ENCODE measurements at places on chromosomes 12 and 14.

GRCh38 chr14:106778986-106779385, 1252.6 kb downstream of the TMEM121 start:
- no peak for ATAC-seq

- ATAC-seq: no peak
Measured at GRCh38 chr12:70197345-70197744, 45.9 kb upstream of the CNOT2 start.

DNA sequence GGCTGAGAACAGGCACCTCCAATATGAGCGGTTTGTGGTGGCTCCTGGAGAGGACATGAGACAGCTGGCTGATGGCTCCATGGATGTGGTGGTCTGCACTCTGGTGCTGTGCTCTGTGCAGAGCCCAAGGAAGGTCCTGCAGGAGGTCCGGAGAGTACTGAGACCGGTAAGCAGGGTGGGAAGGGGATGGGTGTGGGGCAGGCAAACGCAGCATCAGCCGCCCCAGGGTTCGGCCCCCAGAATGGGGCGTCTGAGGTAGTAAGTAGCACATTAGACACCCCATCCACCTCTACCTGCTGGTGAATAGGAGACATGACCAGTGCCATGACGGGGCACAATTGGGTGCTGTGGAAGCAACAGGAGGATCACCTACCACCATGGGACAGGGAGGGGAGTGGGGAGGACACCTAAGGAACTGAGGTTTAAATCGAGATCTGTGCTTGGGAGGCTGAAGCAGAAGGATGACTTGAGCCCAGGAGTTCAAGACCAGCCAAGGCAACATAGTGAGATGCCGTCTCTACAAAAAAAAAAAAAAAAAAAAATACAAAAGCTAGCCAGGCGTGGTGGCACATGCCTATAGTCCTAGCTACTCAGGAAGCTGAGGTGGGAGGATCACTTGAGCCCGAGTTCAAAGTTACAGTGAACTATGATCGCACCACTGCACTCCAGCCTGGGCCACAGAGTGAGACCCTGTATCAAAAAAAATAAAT, 25.5 kb downstream of the ITGA7 start:
- ATAC-seq: no peak

DNA sequence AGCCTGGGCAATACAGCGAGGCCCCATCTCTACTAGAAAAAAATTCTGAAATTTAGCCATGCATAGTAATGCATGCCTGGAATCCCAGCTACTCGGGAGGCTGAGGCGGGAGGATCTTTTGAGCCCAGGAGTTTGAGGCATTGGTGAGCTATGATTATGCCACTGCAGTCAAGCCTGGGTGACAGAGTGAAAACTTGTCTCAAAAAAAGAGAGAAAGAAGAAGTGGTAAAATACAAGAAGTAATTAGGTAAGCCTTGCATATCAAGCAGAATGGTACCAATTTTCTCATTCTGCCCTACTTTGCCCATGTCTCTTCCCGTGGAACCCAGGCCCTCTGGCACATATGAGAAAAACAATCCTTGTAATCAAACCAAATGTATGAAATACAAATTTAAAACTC, 70.7 kb downstream of the SUSD6 start:
- no peak for ATAC-seq

DNA sequence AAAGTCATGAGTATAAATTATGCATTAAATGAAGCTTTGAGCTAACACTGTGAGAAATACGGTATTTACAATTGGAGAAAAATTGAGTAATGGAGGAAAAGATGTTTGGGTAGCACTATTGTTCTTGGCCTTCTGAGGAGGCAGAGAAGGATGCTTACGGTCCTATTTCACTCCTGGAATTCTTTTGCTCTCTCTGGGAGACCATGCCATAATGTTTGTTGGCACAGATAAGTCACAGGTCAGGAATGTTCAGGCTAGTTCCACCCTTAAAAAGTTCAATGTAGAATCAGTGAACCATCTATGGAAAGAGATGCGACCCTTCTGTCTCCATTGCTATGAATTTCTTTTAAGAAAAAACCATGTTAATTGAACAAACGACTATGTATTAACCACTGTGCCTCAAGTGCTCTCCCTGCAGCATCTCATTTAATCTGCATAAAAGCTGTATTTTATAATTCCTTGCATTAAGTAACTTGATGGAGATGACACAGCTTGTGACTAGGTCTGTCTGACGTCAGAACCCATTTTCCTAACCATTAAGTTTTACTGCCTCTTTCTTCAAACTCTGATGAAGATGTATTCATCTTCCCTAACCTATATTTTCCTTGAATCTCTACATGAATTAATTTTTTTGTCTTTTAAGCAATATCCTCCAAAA, 9.5 kb downstream of the BATF start:
- no peak for ATAC-seq

GRCh38 chr14:101249676-101250036, 311.6 kb upstream of the DIO3 start:
- ATAC-seq: no peak

GRCh38 chr12:111413442-111414086, 7.8 kb downstream of the SH2B3 start:
- no peak for ATAC-seq

GRCh38 chr12:125310461-125310860, 245.2 kb downstream of the AACS start:
- no peak for ATAC-seq

GRCh38 chr14:90368946-90369721, 27.7 kb upstream of the CALM1 start:
- no peak for ATAC-seq

DNA sequence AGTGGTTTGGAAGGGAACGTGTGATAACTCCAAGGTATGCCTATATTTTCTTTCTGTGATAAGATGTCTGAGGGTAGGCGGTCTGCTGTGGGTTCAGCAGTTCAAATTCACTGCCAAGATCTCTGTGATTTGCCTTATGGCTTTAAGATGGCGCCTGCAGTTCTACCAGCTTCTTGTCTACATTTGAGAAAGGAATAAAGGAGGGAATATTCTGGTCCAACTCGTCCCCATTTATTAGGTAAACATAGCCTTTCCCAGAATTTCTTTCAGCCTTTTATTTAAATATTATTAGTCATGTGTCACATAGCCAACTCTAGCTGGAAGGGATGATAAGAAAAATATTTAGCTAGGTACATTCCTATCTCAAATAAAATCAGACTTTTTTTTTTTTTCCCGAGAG, 48.8 kb downstream of the KCNJ8 start:
- no peak for ATAC-seq

GRCh38 chr12:4392223-4392742, 12.8 kb upstream of the FGF23 start:
- peak; percentile 34 for ATAC-seq

DNA sequence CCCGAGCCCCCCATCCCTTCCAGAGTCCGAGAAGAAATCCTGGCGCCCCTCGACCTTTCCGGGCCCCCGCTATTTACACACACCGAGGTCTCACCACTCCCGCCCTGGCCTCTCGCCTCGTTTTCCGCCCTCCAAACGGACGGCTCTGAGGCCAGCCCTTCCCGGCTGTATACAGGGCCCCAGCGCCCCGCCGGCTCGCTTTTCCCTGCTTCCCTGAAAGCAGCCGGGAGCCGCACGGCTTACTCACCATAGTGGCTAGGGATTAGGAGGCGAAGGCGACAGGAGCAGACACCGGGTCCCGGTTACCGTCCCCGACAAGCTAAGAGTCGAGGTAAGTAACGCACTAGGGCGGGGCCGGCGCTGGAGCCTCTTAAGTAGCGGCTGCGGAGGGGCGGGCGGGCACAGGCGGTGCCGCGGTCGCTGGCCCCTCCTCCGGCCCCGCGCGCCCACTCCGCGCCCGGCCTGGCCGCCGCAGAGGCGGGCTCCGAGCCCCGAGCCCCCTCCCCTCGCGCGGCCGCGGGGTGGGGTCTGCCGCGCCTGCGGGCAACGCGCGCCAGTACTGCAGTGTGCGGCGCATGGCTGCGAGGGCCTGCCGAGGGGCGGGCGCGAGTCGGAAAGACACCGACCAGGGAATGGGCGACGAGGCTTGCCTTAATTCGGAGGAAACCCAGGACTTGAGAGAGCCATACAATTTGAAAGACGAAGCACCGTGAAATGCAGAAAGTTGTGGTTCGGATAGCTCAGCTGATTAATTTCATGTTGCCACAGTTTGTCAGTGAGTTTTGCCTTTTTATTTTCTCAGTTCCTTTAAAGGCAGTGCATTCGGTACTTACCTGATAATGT, at the start of gene TUBA1B:
TSS of gene TUBA1B (minus strand) at position 345 of the 843 bp plus-strand sequence. CDS start at position 250, 95 bp downstream.
- peak; percentile 92 for ATAC-seq

- ATAC-seq: no peak
Measured at GRCh38 chr12:75526655-75527511, 15.5 kb upstream of the KRR1 start.

DNA sequence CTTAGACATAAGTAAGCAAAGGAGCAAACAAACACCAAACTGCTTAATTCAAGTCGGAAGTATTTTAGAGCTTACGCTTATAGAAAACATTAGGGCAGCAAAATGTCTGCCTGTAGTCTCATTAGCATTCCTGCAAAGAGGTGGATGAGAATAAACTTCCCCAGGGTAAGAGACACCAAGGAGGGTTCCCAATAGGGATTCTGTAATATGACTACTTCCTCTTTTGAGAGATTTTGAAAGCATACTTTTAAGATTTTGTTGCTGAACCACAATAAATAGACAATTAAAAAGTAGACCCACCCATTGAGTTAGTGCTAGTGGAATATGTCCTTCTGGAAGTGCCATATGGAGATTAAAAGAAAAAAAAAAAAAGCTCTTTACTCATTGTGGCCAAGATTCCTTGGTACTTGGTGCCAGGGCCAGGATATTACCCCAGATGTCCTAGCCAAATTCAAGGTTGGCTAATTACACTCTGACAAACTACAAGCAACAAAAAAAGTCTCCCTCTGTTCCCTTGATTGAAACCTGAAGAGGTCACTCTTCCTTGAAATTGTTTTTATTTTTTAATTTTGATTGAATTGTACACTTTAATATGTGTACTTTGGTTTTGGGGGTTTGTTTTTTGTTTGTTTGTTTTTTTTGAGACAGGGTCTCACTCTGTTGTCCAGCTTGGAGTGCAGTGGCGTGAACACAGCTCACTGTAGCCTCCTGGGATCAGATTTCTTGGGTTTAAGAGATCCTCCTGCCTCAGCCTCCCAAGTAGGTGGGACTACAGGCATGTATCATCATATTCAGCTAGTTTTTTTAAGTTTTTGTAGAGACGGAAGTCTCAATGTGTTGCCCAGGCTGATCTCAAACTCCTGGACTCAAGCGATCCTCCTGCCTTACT, 8.7 kb downstream of the CLIP1 start:
- no peak for ATAC-seq

GRCh38 chr12:53788892-53789291, 37.1 kb upstream of the CISTR start:
- ATAC-seq: no peak

- no peak for ATAC-seq
Measured at GRCh38 chr12:94405413-94406116, 54.1 kb downstream of the CEP83 start.

DNA sequence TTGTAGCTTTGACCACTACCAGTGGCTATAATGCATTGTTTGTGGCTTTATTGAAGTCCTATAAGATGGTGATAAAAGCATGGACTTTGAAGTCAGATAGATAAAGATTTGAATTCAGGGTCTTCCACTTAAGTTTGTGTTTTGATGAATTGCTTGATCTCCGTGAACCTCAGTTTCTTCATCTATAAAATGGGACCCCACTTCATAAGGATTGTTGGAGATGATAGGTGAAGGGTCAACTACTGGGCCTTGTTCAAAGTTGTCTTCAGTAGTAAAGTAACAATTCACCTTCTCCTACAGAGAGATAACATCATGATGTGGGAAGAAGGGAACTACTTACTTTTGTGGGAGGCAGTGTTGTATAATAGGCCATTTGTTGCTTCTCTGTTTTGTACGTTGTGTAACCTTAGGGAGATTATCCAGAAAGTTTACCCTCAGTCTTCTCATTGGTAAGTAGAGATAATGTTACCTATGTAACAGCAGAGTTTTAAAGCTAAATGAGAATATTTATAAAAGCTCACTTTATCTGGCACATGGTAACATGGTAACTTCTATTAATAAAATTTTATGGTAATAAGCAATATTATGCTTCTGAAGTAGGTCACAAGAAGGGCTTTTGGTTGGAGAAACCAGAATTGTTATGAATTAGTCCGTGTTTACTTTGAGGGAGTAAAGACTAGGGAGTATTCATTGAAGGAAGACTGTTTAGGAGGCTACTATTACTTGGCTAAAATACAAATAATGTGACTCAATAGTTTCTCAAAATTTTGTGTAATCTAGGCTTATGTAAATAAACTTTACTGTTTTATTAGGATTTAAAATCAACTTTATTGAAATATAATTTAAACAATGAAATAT, 15.1 kb downstream of the ADIPOR2 start:
- ATAC-seq: no peak

GRCh38 chr14:22472935-22473854, 115.8 kb downstream of the DAD1 start:
- no peak for ATAC-seq

- ATAC-seq: no peak
Measured at GRCh38 chr12:76060111-76060510, 24.4 kb downstream of the NAP1L1 start.

DNA sequence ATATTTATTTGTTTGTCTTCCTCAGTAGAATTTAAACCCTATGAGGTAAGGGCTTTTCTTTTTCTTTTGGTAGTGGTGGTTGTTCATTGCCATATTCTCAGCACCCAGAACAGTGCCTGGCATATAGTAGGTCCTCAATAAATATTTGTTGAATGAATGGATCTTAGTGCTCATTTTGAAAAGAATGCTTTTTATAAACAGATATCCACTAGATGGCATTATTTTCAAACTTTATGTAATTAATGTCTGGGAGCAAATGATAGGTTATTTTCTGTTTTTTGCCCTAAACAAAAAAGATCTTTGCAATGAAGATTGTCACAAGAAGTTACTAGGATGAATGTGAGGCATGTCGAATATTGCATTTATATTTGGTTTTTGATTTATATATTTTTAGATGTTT, 64.1 kb downstream of the RAD51B start:
- ATAC-seq: no peak

GRCh38 chr12:116639765-116640164, 80.6 kb downstream of the MAP1LC3B2 start:
- ATAC-seq: no peak

GRCh38 chr14:105163040-105163742, 5.4 kb downstream of the JAG2 start:
- ATAC-seq: no peak

GRCh38 chr12:57454566-57455373, at the start of gene INHBE:
Gene INHBE, plus strand, starts transcription at chr12:57455307. Its CDS starts 230 bp downstream, at chr12:57455537.
- no peak for ATAC-seq

- ATAC-seq: peak; percentile 17
Measured at GRCh38 chr12:128969480-128970055, 116.3 kb downstream of the GLT1D1 start.

DNA sequence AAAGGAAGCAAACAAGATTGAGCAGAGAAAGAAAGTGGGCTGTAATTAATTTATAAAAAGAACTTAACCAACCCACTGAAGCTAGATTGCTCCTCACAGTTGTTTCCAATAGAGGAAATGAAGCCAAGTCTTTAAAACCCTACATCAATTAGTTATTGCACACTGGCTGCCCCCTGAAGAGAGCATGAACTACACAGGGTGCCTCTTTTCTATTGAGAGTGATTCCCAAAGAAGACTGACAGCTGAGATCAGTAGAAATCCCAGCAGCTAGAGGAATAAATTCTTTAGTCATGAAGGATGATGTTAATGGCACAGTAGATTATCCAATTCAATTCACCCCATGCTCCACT, 8.6 kb upstream of the USP15 start:
- ATAC-seq: no peak

GRCh38 chr12:18690653-18691052, 47.2 kb downstream of the PLCZ1 start:
- no peak for ATAC-seq
